Lower lobe of right lung (tissue), 2 donors: ENCODE measurements at places on chromosomes 5 and 9. TPM values are rescaled to one million over a fixed set of nuclear protein-coding genes. Genes with fewer than 3 reads are reported as not detected.

Gene CTXN3
- total RNA-seq, result not detected

Gene CCDC183
- 3.7 TPM for total RNA-seq

Gene PCDHB8
- 2.6 TPM for total RNA-seq

DNA sequence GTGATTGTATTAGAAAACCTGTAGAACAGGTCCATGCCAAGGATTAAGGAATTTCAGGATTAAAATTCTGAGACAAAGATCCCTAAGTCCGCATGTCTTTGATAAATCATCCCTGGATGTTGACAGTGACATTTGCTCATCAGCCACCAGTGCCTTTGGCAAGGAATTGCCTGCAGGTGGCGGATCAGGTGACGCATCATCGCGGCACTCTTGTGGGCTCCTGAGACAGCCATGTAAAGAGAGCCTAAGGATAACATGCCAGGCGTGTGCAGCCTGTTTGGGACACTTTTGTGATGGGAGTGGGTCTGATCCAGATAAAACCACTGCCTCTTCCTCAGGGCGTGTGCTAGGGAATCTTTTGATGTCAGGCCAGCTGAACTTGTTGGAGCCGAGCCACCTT, 40.6 kb downstream of the ADCY2 start:
- H3K27ac ChIP-seq, result no peak overlapping the region
- no peak overlapping the region for H3K4me3 ChIP-seq
- H3K36me3 ChIP-seq, result no peaks in the 10 kb centered on the region
- DNase-seq, result no peak
- H3K4me1 ChIP-seq, result no peaks in the 10 kb centered on the region

DNA sequence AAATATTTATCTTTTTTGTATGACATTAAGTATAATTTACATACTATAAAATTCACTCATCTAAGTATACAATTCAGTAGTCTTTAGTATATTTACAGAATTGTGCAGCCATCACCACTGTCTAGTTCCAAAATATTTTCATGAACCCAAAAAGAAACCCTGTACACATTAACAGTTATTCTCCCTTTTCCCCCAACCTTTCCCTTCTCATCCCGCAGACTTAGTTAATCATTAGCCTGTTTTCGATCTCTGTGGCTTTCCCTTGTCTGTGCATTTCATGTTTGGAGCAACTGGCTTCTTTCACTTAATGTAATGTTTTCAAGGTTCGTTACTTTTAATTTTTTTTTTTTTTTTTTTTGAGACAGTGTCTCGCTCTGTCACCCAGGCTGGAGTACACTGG, 37.5 kb downstream of the MTREX start:
- H3K4me1 ChIP-seq, result no peaks in the 10 kb centered on the region
- peaks cover 84% of the 10 kb centered on the region for H3K36me3 ChIP-seq
- H3K27me3 ChIP-seq, result no peaks in the 10 kb centered on the region
- H3K4me3 ChIP-seq, result no peak overlapping the region
- H3K27ac ChIP-seq, result no peak overlapping the region

GRCh38 chr5:141574122-141574510, 44.7 kb downstream of the DIAPH1 start:
- H3K27me3 ChIP-seq, result no peaks in the 10 kb centered on the region
- no peak overlapping the region for H3K4me3 ChIP-seq
- H3K4me1 ChIP-seq, result no peaks in the 10 kb centered on the region

DNA sequence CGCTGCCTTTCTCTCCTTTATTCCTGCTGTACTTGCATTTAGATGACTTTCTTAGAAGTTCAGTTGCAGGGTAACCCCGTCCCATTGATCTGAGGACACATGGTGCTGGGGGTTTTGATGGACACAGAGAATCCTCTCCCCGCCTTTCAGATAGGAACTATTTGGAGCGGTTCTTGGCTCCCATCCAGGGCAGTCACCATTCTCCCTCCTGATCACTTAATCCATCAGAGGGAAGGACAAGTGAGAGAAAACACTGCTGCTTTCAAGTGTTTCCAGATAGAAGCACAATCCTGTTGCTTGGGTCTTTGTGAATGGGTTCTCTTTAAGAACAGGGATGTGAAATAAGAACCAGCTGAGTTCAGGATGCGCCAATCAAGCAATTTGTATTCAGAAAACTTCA, 85.2 kb downstream of the IRX1 start:
- no peak overlapping the region for H3K4me3 ChIP-seq
- DNase-seq, result no peak

DNA sequence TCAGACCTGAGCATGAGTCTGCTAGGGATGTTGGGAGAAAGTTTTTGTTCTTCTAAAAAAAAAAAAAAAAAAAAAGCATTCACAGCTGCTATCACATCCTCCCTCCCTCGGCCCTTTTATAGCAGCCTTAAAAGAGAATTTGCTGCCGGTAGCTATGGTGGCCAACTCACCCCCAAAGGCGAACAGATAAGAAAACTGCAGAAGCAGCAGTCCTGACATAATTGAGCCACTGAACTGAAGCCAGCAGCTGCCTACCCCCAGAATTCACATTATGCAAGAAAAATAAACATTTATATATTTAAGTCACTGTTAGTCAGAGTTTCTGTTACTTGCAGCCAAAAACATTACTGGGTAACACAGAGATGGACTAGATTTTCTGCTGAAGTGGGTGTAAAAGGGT, 124.3 kb upstream of the SMARCA2 start:
- no peak overlapping the region for H3K27ac ChIP-seq
- no peak overlapping the region for H3K4me3 ChIP-seq
- no peaks in the 10 kb centered on the region for H3K27me3 ChIP-seq
- H3K4me1 ChIP-seq, result no peaks in the 10 kb centered on the region
- no peaks in the 10 kb centered on the region for H3K36me3 ChIP-seq
- DNase-seq, result no peak

DNA sequence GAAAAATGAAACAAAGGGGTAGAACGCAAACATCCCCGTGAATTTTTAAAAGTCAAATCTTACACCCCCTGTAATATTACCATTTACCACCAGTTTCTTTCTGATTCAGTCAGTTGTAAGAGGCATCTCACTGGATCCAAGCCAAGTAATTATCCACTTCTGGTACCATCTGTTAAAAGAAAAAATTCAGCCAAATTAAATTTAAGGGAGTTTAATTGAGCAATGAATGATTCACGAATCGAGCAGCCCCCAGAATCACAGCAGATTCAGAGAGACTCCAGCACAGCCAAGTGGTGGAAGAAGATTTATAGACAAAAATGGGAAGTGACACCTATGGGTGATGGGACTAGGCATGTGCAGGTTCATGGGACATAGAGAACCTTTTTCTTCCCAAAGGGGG, 29.9 kb upstream of the MTMR12 start:
- H3K36me3 ChIP-seq, result no peaks in the 10 kb centered on the region
- no peak overlapping the region for H3K4me3 ChIP-seq
- no peaks in the 10 kb centered on the region for H3K4me1 ChIP-seq
- H3K27ac ChIP-seq, result no peak overlapping the region
- no peaks in the 10 kb centered on the region for H3K27me3 ChIP-seq

- no peaks in the 10 kb centered on the region for H3K27me3 ChIP-seq
- H3K4me3 ChIP-seq, result no peak overlapping the region
- H3K27ac ChIP-seq, result no peak overlapping the region
- no peak for DNase-seq
- H3K36me3 ChIP-seq, result no peaks in the 10 kb centered on the region
- no peaks in the 10 kb centered on the region for H3K4me1 ChIP-seq
Observed at GRCh38 chr5:84623019-84623418, 238.3 kb upstream of the EDIL3 start.

DNA sequence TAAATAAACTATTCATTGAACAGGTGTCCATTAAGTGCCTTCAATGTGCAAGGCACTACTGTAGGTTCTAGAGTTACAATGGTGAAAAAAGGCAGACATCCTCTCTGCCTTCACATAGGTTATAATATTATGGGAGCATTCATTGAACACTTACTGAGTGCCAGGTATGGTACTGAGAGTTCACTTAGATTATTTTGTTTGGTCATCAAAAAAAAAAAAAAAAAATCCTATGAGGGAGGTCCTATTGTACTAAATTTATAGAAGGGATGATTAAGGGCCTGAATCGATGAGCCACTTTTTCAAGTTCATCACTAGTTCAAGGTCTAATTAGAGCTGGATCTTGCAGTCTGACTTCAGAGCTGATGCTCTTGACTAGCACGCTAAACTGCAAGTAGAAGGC, 22.8 kb upstream of the PANK3 start:
- H3K36me3 ChIP-seq, result no peaks in the 10 kb centered on the region
- no peaks in the 10 kb centered on the region for H3K4me1 ChIP-seq
- no peak for DNase-seq
- no peak overlapping the region for H3K4me3 ChIP-seq
- H3K27me3 ChIP-seq, result no peaks in the 10 kb centered on the region
- H3K27ac ChIP-seq, result no peak overlapping the region

GRCh38 chr9:134627417-134628353, 13.9 kb upstream of the COL5A1 start:
- no peak overlapping the region for H3K4me3 ChIP-seq
- no peaks in the 10 kb centered on the region for H3K36me3 ChIP-seq
- no peak overlapping the region for H3K27ac ChIP-seq

DNA sequence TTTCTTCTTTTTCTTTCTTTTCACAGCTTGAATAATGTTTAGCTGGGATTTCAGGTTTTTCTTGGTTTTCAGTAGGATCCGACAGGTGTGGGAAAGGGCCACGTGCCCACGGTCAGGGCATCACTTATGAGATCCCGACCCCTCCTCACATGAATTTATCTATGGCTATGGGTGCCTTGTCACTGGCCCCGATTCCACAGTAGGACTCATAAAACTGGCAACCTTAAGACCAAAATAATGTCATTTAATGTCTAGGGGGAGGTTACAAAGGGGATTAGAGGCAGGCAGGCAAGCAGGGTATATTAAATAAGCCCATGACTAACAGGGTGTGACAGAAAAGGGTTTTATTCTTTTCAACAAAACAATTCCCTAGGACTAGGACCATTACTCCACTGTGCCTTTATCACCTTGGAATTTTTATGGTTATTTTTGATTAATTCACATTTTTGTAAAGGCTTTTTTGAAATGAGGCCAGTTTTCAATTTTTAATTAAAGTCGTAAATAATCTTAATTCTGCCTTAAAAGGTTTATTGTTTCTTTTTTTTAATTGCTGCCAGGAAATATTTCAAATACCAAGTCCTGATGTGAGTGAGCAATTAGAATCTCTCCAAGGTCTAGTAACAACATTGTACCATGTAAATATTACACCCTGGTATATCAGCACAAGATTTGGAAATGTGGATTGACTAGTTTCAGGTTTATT, 370.4 kb downstream of the GLIS3 start:
- no peak overlapping the region for H3K27ac ChIP-seq
- no peaks in the 10 kb centered on the region for H3K27me3 ChIP-seq
- no peaks in the 10 kb centered on the region for H3K4me1 ChIP-seq

DNA sequence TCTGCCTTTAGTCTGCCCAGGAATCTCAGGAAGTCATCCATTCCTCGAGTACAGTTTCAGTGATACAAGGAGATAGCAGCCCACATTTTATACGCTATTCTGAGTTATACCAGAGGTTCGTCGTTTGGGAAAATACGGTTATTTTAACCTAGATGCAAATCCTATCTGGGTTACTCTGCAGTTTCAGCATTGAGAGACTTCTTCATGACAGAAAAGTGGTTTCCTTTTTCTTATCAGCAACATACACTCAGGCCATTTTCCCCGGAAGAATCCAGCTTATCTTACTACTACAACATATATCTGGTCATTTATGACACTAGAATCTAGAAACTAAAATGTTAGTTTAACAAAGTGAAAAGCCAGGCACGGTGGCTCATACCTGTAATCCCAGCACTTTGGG, 83.4 kb upstream of the IQGAP2 start:
- H3K27ac ChIP-seq, result no peak overlapping the region
- no peaks in the 10 kb centered on the region for H3K4me1 ChIP-seq
- no peak overlapping the region for H3K4me3 ChIP-seq
- H3K36me3 ChIP-seq, result no peaks in the 10 kb centered on the region
- no peaks in the 10 kb centered on the region for H3K27me3 ChIP-seq

DNA sequence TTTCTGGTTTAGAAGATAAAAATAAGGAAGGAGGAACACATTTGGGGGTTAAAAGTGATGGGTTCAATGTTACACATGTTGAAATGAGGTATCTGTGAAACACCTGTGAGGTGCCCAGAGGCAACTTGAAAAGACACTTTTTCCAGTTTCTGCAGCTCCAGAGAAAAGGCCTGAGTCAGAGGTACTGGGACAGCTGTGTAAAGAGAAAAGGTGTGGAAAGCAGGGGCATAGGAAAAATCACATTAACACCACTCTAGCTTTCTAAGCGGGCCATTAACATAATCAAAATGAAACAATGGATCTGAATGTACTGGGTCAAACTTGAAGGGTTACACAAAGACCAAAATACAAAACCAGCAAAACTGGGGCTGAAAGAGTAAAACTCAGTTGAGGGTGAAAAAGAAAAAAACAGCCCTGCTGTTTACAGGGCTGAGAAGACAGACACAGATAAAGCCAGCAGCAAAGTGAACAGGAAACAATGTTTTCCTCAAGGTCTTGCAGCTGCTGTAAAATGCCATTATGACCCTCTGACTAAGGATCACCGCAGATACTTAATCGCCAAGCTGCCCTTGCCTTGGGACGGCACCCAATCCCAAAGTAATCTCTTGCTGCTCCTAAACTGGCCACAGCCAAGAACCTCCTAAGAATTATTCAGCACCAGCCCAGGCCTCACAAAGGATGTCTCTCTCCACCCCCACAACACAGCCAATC, 104.7 kb downstream of the DROSHA start:
- no peak for DNase-seq
- H3K27me3 ChIP-seq, result no peaks in the 10 kb centered on the region
- no peaks in the 10 kb centered on the region for H3K4me1 ChIP-seq
- peaks cover 49% of the 10 kb centered on the region for H3K36me3 ChIP-seq
- H3K27ac ChIP-seq, result no peak overlapping the region

GRCh38 chr9:34079181-34079580, 30.5 kb upstream of the UBAP2 start:
- no peaks in the 10 kb centered on the region for H3K36me3 ChIP-seq
- H3K4me1 ChIP-seq, result peaks cover 3% of the 10 kb centered on the region
- no peak for DNase-seq
- no peaks in the 10 kb centered on the region for H3K27me3 ChIP-seq
- no peak overlapping the region for H3K4me3 ChIP-seq
- H3K27ac ChIP-seq, result no peak overlapping the region

DNA sequence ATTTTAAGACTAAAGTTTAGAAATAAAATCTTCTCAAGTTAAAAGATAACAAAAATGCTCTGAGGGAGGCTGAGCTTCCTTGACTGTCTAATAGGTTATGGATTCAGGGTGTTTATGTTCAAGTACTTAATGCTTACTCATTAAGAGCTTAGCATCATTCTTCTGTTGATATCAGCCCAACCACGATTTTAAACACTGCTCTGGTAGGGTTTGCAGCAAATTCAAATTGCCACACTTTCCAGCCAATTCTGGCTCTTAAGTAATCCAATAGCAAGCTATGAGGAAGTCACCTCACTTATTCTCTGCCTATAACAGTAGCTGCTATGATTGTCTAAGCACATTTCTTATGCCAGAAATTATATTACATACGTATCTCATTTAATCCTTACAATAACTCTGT, 191.0 kb upstream of the KIF2A start:
- no peak overlapping the region for H3K27ac ChIP-seq
- H3K27me3 ChIP-seq, result no peaks in the 10 kb centered on the region
- no peaks in the 10 kb centered on the region for H3K4me1 ChIP-seq
- no peak for DNase-seq
- H3K36me3 ChIP-seq, result no peaks in the 10 kb centered on the region
- H3K4me3 ChIP-seq, result no peak overlapping the region
